ENCODE measurements at places on chromosomes 6 and 20. TPM values are rescaled to one million over a fixed set of nuclear protein-coding genes. Genes with fewer than 3 reads are reported as not detected.

TNF gene
- 430 TPM for total RNA-seq

KCNQ2 gene
- not detected for total RNA-seq

SLC22A2 gene
- total RNA-seq, result not detected

DNA sequence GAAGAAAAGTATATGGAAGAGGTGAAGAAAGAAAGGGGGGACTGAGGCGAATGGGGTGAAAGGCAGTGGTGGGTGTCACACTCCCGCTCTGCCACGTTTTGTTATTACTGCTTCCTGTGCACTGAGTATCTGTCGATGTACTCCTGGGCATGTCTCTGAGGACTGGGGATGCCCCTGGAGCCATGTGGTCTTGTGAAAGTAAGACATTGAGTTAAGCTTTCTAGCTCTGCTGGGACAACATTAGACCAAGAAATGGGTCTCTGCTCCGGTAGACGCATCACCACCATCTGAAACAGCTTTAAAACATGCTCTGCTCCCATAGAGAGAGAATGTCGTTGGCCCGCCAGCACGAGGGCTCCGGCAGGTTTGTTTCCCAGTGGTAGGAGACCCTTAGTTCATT lies 40.0 kb downstream of the IRF4 start:
- DNase-seq, result no peak

DNA sequence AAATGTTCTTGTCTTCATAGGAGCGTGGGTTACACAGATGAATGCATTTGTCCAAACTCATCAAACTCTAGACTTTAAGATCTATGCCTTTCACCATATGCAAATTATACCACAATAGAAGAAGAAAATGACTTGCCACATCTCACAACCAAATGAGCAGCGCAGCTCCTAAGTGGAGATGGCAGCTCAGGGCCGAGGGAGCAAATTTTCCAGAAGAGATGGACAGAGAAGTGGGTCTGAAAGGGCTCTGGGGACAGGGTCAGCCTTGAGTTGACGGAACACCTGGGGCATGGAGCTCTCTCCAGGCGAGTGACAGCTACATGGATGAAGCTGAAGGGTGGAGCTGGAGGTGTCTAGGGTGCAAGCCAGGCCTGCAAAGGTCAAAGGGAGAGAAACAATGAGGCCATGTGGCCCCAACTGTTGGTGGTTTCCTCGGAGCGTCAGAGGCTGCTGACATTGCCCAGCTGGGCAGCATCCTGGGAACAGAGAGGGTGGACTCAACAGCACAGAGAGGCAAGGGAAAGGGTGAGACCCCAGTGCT lies 228.3 kb downstream of the NRN1 start:
- no peak for DNase-seq

PRRT1 gene
- total RNA-seq, result 0.57 TPM

- DNase-seq, result no peak
Observed at GRCh38 chr20:62133864-62134263, 9.3 kb downstream of the PSMA7 start.

DNA sequence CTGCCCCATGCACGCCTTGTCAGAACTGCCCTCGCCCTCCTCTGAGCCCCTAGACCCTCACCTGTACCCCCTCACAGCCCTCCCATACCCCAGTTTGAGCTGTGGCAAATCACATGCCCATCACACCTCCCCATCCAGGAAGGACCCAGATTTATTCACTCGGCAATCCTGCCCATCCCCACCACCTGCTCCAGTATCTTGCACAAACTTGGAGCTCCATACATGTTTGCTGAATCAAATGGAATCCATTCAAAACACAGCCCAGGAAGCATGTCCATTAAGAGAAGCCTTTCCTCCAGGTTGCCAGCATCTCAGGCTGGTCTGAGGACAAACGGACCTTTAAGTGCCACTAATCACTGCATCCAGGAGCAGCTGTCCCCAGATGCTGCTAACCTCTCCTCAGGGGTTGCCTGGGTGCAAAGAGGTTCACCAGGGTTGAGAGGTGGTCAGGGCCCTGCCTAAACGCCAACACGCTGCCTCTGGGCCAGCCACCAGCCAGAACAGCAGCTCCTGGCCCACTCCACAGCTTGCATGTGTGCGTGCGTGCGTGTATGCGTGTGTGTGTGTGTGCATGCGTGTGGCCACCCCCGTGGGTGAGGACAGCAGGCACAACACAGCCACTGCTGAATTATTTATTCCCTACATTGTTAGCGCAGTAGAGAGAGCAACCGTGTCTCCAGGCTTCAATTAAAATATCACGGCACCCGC lies 31.0 kb downstream of the GRM4 start:
- no peak for DNase-seq

- no peak for DNase-seq
Observed at GRCh38 chr6:142329486-142330113, 27.8 kb downstream of the ADGRG6 start.
